ENCODE measurements at places on chromosomes 1 and 21.

- DNase-seq: no peak
Observed at GRCh38 chr1:55870106-55870505, 654.9 kb upstream of the USP24 start.

GRCh38 chr1:56953386-56953785 is 12.4 kb downstream of the C8B start:
- DNase-seq: no peak

GRCh38 chr1:46675549-46676314 is 4.1 kb downstream of the TEX38 start:
- no peak for DNase-seq

GRCh38 chr1:65469889-65470340 is 49.4 kb downstream of the LEPR start:
- no peak for DNase-seq

Measured in stimulated activated CD4-positive, alpha-beta T cell treated with anti-CD3 and anti-CD28 coated beads, Interleukin-1b, Interleukin-23, amount 100 ng/mL, for 1 hour (primary cell).